ENCODE measurements at places on chromosomes 12 and 14. TPM values are rescaled to one million over a fixed set of nuclear protein-coding genes. Genes with fewer than 3 reads are reported as not detected.

GRCh38 chr14:61254808-61255526 is 26.2 kb downstream of the TMEM30B start:
- no peak for DNase-seq

GRCh38 chr12:51773145-51773869 is 75.2 kb downstream of the FIGNL2 start:
- no peak for DNase-seq

SLC25A21 gene
- polyA plus RNA-seq, result 1.1 TPM

FIGNL2 gene
- 0.82 TPM for polyA plus RNA-seq

DNA sequence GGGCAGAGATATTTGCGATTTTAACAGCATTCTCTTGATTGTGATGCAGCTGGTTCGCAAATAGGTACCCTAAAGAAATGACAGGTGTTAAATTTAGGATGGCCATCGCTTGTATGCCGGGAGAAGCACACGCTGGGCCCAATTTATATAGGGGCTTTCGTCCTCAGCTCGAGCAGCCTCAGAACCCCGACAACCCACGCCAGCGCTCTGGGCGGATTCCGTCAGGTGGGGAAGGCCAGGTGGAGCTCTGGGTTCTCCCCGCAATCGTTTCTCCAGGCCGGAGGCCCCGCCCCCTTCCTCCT is 271 bp upstream of the PSEN1 start:
- no peak for DNase-seq

DNA sequence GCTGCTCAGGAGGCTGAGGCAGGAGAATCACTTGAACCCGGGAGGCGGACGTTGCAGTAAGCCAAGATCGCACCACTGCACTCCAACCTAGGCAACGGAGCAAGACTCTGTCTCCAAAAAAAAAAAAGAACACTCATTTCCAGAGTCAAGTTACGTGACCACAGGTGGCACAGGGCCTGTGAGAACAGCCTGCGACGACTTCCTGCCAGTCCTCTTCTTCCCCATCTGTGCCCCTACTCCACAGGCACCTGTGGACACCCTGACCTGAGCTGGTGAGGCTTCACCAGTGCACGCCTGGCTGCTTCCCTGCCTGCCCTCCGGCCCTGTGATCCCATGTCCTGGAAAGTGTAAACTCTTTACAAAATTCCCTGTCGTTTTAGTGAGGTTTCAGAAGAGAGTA is 77.7 kb downstream of the PPP2R5C start:
- DNase-seq, result no peak

- no peak for DNase-seq
These were observed 13.5 kb downstream of the TBPL2 start for GRCh38 chr14:55426891-55427290.

- DNase-seq, result no peak
These were observed 514.2 kb upstream of the TMEM132C start for GRCh38 chr12:127752802-127753201.

KRT86 gene
- 0.41 TPM for polyA plus RNA-seq

- DNase-seq, result no peak
These were observed 20.7 kb upstream of the TMEM106C start for GRCh38 chr12:47942614-47943225.

DNA sequence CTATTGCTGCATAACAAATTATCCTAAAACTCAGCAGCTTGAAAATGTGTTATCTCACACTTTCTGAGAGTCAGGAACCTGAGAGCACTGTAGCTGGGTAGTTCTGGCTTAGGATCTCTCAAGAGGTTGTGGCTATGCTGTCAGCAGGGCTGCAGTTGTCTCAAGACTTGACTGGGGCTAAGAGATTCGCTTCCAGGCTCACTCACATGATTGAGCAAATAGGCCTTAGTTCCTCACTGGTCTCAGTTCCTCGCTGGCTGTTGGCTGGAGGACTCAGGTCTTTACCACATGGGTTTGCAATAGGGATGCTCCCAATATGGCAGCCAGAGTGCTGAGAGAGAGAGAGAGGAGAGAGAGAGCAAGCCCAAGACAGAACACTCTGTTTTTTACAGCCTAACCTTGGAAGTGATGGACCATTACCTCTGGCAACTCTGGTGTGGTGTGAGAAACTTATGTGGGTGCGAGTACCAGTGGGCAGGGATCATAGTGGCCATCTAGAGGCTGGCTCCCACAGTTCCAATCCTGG is 15.9 kb upstream of the DHRS2 start:
- no peak for DNase-seq

MDM2 gene
- polyA plus RNA-seq, result 121 TPM

STAT2 gene
- 47.3 TPM for polyA plus RNA-seq

DNA sequence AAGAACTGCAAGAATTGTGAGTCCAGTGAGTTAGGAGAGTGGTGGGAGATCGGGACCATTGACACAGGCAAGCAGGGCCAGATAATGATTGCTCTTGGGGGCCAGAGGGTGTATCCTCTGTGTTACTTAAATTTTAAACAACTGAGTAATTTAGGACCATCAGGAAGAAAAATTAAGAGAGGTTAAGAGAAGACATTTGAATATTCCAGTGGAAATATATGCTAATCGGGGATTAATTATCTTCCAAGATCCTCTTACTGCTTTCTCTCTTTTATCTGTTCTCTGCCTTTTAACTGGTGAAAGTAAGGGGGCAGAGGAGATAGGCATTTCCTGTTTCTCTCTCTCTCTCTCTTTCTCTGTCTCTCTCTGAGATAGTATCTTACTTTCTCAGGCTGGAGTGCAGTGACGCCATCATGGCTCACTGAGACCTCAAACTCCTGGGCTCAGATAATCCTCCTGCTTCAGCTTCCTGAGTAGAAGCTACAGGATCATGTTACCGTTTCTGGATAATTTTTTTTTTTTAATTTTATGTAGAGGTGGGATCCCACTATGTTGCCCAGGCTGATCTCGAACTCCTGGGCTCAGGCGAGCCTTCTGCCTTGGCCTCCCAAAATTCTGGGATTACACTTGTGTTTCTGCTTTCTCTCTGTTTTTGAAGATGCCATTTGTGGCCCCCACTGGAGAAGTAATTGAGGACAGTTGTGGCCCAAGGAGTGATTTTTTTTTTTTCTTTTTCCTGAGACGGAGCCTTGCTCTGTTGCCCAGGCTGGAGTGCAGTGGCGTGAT is 85.1 kb downstream of the DIP2B start:
- no peak for DNase-seq

ADAMTS20 gene
- polyA plus RNA-seq, result 0.30 TPM

- no peak for DNase-seq
These were observed 159.9 kb downstream of the SYNE2 start for GRCh38 chr14:64012720-64013119.

- DNase-seq, result no peak
These were observed 345.9 kb downstream of the NAV3 start for GRCh38 chr12:78176643-78177042.

PDZRN4 gene
- polyA plus RNA-seq, result 4.4 TPM

RFLNA gene
- polyA plus RNA-seq, result 4.5 TPM

- DNase-seq, result no peak
These were observed 9.6 kb upstream of the TAMALIN start for GRCh38 chr12:51997136-51997535.

DNA sequence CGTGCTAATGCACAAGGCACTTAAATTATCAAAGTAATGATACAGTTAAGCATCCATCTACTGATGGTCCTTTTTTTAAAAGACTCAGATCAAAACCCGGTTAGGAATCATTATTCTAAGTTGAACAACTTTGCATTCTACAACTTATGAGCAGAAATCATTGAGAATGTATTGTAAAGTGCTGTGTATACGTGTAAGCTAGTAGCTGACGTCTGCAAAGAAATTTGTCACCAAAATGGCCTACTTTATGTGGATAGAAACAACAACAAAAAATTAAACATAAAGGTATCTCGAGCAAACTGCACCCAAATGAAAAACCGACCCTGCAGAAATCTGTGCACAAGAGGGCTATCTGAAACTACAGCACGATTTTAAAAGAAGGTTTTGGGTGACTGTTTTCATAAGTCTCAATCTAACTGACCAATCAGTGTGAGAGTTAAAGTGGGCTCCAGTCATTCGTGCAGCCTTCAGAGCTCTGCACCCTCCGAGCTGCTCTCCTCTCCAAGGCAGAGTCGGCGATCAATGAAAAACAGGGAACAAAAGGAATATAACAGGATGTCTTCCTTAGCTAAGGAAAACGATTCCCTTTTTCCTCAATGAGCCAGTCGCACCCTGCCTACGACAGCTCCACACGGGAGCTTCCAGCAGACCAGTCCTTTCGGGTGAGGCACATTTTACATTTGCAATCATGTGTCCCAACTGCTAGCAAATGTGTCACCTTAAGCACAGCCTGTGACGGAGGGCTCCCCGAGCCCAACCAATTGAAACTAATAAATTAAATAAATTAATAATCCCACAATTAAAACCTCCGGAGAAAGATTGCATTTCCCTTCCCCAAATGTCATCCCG is 200.7 kb upstream of the FOXN3 start:
- peak; percentile 71 for DNase-seq

DNA sequence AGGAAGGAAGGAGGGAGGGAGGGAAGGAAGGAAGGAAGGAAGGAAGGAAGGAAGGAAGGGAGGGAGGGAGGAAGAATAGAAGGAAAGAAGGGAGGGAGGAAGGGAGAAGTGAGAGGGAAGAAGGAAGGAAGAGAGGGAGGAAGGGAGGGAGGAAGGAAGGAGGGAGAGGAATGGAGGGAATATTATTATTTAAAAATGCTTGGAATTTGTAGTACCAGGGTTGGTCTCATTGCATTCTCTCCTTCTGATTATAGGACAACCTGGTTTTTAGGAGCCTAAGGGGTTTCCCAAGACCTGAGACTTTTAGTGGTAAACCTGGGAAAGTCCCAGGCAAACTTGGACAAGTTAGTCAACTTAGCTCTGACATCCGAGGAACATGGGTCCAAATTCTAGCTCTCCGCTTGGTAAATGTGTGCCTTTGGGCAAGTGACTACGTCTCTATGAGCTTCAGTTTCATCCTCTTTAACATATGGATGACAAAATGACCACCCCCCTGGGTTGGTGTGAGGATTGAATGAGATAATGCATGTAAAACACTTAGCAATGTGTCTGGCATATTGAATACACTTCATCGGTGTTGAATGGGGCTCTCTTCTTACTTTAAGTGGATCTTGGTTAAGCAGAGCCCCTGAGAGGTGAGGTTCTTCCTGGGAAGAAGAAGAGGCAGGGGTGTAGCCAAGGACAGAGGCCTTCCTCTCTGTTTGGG is 690.7 kb upstream of the TBX3 start:
- no peak for DNase-seq

DNA sequence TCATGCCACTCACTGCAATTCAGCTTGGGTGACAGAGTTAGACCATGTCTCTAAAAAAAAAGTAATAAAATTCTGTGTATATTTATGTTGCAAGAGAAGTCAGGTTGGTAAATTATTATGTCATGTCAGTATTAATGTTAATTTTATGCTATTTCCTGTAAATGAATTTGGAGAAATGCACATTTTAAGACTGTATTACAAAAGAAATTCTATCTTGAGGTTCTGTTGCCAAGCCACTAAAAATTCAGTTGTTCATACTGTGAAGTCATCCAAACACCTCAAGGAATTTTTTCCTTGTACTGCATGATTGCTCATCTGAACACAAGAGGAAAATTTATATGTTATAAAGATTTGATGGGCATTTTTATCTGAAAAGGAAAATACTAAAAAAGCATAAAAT is 23.3 kb upstream of the HMGA2 start:
- DNase-seq, result no peak

- DNase-seq, result no peak
These were observed 659 bp downstream of the TRAFD1 start for GRCh38 chr12:112126000-112126438.

DNA sequence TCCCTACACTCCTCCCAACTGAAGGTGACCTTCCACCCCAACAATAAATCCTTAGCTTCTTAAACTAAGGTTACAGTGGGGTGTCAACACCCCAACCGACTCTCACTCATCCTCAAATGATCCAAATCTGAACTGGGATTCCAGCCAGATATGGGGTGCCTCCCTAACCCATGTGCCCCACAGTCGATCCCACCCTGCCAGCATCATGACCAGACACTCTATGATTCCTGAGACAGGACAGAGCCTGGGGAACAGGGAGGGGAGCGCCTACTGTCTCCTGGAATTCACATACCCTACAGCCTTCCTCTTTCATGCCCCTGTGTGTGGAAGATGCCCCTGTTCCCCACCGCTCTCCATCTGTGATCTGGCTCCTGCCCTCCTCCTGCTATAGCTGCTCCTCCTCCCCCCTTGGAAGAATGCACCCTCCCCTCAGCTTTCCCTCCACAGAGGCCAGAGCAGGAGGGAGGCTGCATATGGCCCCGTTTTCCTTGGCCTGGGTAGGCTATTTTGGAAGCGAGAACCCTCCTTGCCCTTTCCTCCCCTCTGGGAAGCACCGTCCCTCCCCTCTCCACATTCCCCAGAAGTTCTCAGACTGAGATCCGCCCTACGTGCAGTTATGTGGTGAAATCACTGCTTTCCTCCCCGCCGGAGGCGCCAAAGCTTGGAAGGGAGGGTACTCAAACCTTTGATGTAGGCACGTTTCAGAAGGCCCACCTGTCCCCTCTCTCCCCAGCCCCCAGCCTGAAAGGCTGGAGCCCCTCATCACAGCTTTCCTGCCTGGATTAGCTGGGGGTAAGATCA is 48.0 kb downstream of the SMUG1 start:
- peak; percentile 88 for DNase-seq

GRCh38 chr14:64550621-64551333 is 1.0 kb downstream of the PPP1R36 start:
- DNase-seq, result no peak

DNA sequence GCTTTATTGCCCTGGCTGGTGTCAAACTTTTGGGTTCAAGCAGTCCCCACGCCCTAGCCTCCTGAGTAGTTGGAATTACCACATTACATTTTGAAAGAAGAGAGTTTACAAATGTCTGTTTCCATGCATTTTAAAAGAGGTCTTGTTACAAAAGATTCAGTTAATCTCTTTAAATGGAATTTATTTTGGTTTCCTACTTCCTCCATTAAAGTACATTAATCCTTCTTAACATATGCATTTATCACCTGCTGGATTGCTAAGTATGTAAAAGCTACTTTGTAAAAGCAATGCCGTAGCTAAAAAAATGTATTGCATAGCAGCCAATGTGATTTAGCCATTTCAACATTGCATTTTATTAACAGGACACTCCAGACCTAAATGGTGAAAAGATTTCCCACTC is 80.4 kb downstream of the PDE3A start:
- no peak for DNase-seq

GPR65 gene
- 0.53 TPM for polyA plus RNA-seq

PGF gene
- 26.2 TPM for polyA plus RNA-seq

GRCh38 chr14:59450716-59451115 is 14.5 kb downstream of the GPR135 start:
- DNase-seq, result no peak

DNA sequence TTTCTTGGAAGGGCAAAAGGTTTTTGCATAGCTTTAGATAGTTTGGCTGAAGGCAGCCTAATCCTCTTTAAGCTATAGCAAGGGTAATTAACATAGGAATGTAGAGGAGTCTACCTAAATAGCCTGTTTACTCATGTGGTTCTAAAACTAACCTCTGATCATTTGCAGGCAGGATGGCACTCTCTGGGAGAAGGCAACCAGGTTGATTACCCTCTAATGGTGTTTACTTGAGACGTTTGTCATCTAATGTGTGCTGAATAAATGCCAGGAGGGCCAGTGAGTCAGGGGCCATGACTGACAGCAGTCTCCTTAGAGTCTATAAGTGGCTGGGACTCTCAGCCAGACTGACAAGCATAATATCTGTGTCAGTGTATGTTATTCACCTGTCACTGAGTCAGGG is 286.4 kb downstream of the PCNX1 start:
- no peak for DNase-seq

LMNTD1 gene
- not detected for polyA plus RNA-seq

- no peak for DNase-seq
These were observed 49.4 kb downstream of the SLC15A5 start for GRCh38 chr12:16228067-16228466.
